ENCODE measurements at places on chromosomes 16 and 17. TPM values are rescaled to one million over a fixed set of nuclear protein-coding genes. Genes with fewer than 3 reads are reported as not detected.
A peak's percentile ranks its signal among the peaks of the same experiment; 100 is the strongest.

GRCh38 chr17:51251010-51251409, 8.8 kb downstream of the MBTD1 start:
- no peak for DNase-seq

DNA sequence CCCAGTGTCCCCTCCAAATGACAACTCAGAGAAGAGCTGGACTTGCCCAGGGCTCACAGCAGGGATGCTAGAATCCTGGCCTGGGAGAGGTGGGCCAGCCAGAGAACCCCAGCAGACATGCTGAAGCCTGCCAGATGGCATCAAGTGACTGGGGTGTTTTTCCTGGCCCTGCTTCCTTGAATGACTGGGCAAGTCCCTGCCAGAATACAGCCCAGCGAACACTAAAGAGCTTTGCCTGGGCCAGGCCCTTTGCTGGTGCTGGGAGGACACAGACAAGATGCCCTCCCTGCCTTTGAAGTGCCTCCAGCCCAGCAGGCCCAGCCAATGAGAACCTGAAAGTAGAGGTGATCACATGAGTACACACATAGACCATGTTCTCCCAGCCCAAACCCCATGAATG, 11.5 kb downstream of the ZNF319 start:
- peak; percentile 80 for DNase-seq

Gene KCNJ18
- not detected for total RNA-seq

- DNase-seq, result peak; percentile 14
Measured at GRCh38 chr17:1865252-1866037, 35.6 kb downstream of the RPA1 start.

Gene UTS2R
- total RNA-seq, result not detected

- no peak for DNase-seq
Measured at GRCh38 chr17:41629826-41630670, 5.7 kb upstream of the KRT17 start.

- DNase-seq, result peak; percentile 59
Measured at GRCh38 chr16:3530371-3530914, 29.6 kb downstream of the CLUAP1 start.

- DNase-seq, result no peak
Measured at GRCh38 chr16:87421003-87421912, 29.1 kb downstream of the MAP1LC3B start.

- no peak for DNase-seq
Measured at GRCh38 chr17:15273141-15273793, 8.1 kb upstream of the PMP22 start.

GRCh38 chr16:72858665-72859493, 189.0 kb downstream of the ZFHX3 start:
- no peak for DNase-seq

GRCh38 chr16:69410219-69410990, 14.0 kb upstream of the CYB5B start:
- DNase-seq, result no peak

Gene CCL17
- total RNA-seq, result not detected

DNA sequence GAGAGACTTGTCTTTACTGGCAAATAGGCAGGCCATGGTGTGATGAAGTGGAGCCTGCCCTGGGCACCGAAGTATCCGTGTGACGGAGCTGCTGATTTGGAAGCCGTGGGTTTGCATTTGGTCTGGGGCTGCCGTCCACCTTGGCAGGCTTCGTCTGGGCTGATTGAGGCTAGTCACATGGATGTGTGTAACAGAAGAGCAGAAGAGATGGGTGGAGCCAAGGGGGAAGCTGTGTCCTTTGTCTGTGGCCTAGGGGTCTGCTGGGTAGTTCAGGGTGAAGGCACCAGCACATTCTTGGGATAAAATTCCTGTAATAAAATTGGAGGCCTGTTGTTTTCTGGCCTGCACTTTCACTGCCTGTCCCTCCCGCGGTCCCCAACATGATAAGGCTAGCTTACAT, 106.1 kb downstream of the AATF start:
- no peak for DNase-seq

DNA sequence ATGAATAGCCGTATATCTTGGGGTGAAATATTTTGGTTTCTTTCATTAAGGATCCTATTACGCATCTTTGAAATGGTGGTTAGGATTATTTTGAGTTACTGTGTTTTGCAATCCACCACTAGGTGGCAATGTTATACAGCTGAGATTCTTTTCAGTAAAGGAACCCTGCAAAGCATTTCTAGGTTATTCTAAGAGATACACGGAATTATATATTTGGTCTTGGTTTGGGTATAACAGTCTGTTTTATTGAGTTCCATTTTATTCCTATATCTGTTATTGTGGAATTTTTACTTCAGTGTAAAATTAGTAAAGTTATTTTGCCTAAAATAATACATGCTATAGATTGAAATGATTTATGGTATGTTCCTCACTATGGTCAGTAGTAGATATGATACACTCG, 62.9 kb upstream of the CPHXL start:
- peak; percentile 40 for DNase-seq

GRCh38 chr17:68087851-68088250, 52.3 kb downstream of the KPNA2 start:
- DNase-seq, result no peak

DNA sequence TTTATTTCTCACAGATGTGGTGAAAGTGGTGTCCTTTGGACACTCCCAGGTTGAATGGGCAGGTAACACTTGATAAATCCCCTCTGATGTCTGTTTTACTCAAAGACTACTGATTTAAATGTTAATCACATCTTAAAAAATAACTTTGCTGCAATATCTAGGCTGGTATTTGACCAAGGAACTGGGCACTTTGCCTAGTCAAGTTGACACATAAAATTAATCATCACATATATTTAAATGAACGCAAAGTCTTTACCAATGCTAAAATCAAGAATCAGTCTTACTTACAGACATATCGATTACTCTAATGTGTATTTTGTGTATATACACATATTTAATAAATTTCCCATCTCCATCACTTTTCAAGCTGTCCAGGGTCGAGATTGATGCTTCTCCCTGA, 7.0 kb downstream of the MT2A start:
- no peak for DNase-seq

DNA sequence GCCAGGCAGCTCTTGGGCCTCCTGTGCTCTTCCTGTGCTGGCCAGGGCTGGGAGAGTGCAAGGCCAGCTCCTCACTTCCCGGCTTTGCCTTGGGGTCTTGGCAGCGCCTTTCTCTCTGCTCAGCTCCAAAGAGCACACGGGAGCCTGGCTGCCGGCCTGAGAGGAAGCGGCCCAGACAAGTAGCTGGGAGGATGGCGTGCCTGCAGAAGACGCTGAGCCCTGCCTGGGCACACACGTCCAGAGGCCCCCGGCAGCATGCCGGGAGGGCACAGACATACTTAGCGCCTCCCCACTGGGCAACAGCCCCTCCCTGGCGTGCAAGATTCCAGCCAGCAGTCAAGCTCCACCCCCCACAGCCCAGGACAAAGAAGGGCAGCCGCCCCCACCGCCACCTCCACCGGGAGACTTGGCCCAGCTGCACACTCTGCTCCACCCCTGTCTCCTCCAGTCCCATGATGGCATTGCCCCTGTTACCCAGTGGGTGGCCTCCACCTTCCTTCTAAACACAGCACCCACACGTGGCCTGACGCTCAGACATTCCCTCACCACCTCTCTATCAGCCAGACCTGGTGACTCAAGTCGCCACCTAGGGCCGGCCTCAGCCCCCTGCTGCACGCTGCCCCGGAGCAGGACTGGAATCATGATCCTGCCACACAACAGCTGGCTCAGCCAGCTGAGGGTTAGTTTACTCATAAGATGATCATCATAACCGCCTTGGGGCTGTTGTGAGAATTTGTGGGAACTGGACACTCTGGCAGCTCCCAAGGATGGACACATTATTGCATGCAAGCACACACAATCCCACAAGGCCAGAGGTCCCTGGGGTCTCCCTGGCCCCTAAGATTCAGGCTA, 12.4 kb downstream of the SGCA start:
- peak; percentile 97 for DNase-seq

Gene SPHK1
- total RNA-seq, result 81.9 TPM

DNA sequence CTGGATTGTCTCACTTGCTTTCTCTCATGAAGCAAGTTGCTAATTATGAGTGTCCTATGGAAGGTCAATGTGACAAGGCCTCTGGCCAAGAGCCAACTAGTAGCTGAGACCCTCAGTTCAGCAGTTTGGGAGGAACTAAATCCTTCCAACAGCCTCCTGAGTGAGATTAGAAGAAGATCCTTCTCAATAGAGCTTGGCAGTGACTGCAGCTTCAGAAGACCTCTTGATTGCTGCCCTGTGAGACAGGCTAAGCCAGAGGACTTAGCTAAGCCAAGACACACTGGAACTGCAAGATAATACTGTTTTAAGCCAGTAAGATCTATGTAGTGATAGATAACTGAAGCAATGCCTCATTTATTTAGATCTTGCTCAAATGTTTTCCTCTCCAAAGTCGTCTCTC, 34.3 kb downstream of the PCTP start:
- no peak for DNase-seq

- no peak for DNase-seq
Measured at GRCh38 chr16:74842413-74842812, 67.8 kb upstream of the FA2H start.

- DNase-seq, result peak; percentile 71
Measured at GRCh38 chr17:74042744-74043486, 160.6 kb upstream of the RPL38 start.

Gene RAPGEFL1
- 5.0 TPM for total RNA-seq

GRCh38 chr16:49620158-49620868, 235.6 kb downstream of the ZNF423 start:
- no peak for DNase-seq

DNA sequence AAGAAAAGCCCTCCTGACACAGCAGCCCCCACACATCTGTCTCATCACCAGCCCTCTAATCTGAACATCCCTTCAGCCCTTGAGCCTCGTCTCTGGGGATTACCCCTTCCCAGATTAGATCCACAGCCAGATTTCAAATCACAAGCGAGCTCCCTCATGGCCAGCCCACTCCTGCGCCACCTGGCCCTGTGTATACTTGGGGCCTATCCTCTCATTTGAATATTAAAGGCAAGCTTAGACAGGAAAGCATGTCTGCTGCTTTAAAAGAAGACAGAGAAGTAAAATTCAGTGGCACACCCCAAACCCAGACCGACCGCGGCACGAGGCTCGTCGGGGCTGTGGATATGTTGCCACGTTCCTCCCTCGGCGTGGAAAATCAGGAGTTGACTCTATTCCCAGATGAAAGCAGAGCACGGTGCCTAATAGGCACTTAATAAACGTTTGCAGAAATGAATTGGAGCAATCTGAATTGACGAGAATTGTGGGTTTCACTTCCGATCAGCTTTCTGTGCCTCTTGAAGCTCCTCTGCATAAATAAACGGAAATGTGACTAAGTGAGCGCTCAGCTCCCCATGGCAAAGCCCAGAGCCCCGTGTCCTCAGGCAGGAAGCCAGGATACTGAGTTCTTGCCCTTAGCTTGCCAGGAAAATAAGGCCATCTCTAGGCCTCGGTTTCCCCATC, 108.0 kb downstream of the CCDC182 start:
- DNase-seq, result peak; percentile 31

GRCh38 chr16:85457366-85457765, 155.8 kb upstream of the GSE1 start:
- DNase-seq, result peak; percentile 47

DNA sequence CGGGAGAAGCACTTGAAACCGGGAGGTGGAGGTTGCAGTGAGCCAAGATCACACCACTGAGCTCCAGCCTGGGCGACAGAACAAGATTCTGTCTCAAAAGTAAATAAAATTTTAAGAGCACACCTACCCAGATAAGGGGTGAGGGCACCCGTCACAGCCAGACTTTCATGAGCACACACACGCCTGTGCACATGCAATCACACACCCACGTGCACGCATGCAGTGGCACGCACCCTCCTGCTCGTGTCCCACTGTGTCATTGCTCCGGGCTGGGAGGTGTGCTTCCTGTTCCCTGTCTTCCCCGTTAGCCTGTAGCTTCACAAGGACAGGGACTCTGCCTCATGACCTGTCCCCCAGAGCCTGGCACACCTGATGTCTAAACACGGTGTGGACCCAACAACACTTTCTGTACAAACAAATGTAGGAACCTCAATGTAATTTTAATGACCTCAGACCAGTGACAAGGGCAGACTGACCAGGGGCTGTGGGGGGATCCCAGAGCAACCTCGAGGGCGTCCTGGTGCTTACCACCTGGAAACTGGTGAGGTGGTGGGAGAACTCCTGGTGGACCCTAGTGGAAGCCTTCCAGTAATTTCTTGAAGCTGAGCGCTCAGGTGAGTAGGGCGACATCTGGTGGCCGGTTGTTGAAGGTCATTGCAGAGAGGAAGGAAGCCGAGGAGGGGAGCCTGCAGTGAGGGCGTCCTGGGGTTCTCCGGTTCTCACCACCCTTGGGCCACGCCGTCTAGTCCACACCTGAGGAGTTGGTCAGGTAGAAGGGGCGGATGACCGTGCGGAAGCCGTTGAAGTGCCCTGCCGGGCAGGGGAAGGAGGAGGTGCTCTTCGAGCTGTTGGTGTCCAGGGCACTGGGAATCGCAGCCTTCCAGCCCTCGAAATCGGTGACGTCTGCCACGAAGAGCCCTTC, 8.6 kb downstream of the LGALS3BP start:
- no peak for DNase-seq

DNA sequence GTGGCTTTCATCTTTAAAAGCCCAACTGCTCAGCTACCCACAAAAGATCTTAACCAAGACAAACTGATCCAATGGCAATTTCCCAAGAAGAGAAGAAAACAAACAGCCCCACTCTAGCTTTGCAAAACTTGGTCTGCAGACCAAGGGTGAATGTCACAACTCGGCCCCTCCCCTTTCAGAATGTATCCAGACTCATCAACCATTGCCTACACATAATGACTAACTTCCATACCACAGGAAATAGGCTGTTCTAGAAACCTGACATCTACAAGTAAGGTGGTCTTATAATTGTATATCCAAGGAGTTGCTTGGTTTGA, 16.0 kb downstream of the DCUN1D3 start:
- DNase-seq, result no peak

GRCh38 chr17:9080983-9081382, 59.7 kb downstream of the NTN1 start:
- no peak for DNase-seq

Gene DPEP3
- not detected for total RNA-seq

Gene FOXJ1
- 0.14 TPM for total RNA-seq

Gene ITGAE
- total RNA-seq, result 38.5 TPM

DNA sequence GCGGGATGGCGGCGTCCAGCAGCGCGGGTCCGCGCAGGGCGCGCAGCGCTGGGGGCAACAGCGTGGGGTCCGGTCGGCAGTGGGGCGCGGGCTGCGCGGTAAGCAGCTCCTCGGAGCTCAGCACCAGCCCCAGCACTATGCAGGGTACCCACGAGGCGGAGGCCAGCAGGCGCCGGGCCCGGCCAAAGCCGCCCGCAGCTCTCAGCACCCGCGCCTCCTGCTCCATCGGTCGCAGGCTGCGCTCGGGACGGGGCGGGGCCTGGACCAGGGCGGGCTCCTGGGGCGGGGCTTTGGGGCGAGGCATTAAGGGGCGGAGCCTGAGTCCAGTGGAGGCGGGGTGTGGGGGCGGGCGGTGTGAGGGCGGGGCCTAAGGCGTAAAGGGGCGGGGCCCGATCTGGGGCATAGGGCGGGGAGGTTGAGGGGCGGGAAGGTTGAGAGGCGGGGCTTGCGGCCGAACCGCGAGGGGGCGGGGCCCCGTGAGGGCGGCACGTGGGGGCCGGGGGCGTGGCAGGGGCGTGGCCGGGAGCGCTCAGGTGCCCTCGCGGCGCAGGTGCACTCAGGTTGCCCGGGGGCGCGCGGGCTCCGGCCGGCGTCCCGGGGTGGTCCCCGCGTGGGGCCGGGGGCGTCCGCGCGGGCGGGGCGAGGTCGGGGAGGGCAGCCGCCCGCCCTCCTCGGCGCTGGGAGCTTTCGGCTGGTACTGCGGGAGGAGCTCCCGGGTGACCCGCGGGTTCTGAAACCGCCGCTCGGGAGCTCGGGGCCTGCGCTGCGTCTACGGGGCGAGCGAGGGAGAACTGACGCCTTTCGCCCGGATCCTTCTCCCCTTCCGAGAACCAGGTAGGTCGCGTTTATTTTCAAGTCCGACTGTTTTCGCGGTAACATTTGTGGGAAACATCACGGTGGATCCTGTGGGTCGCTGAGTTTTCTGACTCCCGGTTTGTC, 1.4 kb upstream of the SLC22A31 start:
- peak; percentile 22 for DNase-seq
